Stimulated activated naive B cell treated with anti-CD40 and anti-IgM and Interleukin-4, amounts not matched to agents 10 μg/mL and 1 μg/mL and 100 μg/mL, for 72 hours (primary cell): ENCODE measurements at places on chromosomes 5 and 9.

GRCh38 chr9:36177571-36177970 is 8.4 kb downstream of the CCIN start:
- DNase-seq = no peak

DNA sequence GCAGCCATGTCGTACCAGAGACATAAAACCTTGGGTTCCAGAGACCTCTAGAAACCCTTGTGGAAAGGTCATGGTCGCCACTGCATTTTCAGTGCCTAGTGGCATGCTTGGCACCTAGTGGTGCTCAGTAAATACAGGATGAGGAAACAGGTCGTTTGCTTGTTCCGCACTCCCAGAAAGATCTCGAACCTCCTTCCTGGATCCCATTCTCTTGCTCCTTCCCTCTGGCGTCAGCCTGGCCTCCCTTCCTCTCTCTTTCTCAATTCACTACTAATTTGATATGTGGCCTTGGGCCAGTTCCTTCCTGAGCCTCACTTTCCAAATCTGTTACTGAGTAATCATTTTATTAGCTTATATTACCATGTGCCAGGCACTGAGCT is 4.4 kb downstream of the NDST1 start:
- DNase-seq = no peak

DNA sequence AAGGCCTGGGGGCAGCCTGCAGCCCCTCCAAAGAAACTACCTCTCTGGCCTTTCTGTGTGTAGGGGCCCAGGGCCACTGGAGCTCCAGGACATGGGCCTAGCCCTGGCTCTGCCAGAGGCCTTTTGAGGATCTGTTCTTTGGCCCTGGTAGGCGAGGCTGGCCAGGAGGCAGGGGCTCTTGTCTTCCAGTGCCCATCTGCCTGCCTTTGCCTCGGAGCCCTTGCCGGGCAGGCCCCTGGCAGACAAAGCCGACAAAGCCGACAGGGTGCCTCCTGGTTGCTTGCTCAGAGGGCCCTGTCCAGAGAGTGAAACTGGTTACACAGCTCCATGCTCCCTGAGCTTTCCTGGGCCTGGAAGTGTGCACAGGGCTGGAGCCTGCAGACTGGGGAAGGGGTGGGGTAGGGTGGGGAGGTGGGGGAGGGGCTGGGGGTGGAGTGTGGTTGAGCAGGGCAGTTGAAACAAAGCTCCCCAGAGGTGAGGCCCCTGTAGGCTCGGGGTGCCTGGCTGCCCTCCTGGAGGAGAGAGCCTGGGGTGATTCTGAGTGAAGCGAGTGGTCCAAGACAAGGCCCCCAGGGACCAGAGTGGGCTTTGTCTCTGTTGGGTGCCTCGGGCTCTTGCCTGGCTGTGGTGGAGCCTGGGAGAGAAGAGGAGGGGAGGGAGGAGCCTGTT is 29.3 kb downstream of the PTPA start:
- no peak for DNase-seq

DNA sequence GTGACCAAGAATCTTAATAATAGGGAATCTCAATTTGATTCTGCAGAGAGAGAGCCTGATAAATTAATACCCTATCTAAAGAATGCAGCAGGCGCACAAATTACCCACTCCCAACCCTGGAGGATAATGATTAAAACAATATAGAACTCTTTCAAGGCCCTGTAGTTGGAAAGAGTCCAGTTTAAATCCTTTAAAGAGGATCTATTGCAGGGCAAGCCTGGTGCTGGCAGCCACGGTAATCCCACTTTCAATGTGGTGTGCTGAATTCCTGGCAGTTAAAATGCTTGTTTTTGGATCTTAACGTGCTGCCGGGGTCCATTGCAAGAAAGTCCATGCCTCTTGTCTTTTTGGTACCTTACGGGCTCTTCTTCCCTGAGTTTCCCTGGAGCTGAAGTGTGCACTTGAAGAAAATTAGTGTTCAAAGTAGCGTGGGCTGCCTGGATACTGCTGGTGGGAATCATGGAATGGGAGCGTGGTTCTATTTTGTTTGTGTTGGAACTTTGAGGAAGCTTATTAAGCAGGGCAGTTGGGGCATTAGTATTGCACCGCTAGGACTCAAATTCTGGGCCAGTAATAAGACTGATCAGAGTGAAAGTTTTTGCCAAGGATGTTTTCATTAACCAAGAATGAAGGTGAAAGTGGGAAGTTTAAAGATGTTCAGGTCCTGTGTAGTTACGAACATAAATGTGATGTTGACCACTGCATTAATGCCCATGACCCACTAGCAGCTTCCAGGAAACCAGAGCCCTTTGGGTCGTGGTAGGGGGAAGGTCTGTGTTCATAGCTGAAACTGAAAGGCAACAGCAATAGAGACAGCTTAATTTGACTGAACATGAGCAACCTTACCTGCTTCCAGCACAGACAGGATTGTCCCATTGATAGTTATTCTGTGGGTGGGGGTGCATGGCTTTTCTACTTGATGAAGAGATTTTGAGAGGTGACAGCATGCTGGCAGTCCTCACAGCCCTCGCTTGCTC is 20.8 kb downstream of the MARCHF6 start:
- no peak for DNase-seq

- no peak for DNase-seq
These were observed 53.8 kb upstream of the RXRA start for GRCh38 chr9:134272302-134273023.

GRCh38 chr9:89367281-89367680 is 49.0 kb downstream of the SECISBP2 start:
- DNase-seq = no peak

DNA sequence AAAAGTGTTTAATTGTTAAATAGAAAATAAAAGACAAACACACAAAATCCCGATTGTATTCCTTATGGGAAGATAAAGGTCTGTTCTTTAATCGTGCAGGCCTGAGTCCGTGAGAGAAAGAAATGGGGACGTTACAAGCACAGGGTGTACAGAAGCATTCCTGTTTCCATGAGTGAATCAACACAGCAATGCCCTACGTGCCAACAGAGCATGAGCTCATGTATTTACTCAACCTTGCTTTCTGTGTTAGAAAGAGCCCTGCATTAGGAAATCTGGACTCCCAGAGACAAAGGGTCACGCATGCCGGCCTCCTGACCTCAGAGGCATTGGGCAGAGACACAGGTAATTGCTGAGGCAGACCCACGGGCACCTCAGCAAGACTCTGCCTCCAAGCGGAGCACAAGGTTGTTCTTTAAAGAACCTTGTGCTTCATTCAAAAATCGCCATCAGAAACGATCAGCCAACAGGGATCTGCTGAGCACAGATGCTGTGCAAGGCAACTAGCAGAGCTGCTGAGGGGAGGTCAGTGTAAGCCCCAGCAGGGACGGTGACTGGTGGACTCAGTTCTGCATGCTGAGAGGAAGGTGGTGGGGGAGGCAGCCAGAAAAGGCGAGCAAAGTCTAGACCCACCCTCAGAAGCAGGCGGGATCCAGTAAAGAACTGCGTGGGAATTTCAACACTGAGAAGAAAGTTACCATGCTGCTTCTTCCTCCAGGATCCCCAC is 101.0 kb downstream of the TLE1 start:
- no peak for DNase-seq

DNA sequence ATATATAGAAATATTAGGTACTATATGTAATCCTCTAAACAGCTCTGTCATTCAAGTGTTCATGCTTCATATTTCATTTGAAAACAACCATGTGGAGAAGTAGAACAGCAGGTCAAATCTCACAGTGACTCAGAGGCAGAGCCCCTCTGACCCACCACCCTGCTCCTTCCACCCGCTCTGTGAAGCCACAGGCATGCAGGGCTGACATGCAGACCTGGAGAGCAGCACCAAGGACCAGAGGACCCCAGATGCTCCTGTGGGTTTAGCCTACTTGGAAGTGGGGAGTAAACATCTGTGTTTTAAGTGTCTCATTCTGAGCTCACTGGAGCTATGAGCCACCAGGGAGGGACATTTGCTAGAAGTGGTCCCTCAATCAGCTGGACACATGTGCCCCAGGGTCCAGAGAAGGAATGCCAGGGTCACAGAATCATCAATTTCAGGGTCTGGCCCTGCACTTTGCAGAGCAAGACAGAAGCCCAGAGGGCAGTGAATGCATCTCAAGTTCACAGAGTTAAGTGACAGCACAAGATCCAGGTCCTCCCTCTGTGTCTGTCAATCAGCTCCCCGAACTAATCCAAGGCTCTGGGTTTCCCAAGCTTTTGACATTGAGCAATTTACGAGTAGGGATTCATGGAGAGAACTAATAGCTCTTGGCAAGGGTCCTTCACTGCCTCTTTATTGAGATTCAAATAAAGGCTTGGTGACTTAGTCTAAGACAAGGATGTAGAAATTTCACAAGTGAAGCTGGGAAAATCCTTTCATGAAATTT is 441.1 kb downstream of the SEMA5A start:
- DNase-seq = no peak

DNA sequence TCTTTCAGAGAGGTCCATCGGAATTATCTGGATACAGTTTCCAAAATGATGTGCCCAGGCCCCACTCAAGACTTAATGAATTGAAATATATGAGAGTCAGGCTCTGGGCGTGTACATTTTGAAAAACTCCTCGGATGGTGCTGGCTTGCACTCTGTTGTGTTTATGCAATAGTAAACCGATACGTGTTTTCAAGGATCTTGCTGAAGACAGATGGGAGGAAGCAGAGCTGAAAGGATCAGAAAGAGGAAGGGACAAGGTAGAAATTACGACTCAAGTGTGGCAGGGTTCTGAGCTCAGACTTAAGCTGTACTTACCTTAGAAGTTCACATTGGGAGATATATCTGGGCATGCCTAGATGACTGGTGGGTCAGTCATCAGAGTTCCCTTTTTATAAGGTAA is 13.7 kb upstream of the STOM start:
- no peak for DNase-seq
